ENCODE measurements at places on chromosomes 4 and X.

- no peak for DNase-seq
Observed at GRCh38 chr4:1669850-1670249, 14.3 kb downstream of the FAM53A start.

- no peak for DNase-seq
Observed at GRCh38 chrX:129693354-129693753, 38.6 kb upstream of the APLN start.

DNA sequence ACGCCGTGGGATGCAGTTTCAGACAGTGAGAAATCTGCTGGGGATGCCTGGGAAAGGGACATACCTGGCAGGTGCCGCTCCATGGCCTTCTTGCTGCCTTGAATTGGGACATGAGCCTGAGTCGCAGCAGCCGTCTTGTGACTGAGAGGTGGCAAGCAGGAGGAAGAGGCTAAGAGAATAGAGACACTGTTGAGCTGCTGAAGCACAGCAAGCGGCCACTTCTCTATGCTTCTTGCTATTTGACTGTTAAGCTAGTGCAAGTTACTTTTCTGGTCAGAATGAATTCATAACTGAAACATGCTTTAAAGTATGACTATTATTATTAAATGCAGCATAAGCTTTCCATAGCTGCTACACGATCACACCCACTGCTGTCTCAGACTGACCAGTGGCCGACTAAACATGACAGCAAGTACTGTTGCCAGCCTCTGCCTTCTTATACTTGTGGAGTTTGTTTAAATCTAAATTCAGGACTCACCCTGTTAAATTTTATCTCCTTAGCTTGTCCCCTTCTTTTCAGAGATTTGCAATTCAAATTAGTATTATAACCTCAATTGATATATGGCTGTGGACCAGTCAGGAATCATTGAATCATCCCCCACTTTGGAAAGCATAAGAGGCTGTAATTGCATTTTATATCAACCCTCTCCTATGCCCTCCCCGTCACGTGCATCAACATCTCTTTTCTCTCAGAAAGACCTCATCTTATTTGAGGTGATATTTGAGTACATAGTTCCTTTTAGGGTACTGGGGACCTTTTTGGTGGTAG is 24.8 kb upstream of the ACSL1 start:
- DNase-seq: no peak

- DNase-seq: no peak
Observed at GRCh38 chr4:79466621-79467020, 58.6 kb upstream of the GK2 start.

GRCh38 chr4:48153791-48154550 is 19.9 kb upstream of the TXK start:
- no peak for DNase-seq

DNA sequence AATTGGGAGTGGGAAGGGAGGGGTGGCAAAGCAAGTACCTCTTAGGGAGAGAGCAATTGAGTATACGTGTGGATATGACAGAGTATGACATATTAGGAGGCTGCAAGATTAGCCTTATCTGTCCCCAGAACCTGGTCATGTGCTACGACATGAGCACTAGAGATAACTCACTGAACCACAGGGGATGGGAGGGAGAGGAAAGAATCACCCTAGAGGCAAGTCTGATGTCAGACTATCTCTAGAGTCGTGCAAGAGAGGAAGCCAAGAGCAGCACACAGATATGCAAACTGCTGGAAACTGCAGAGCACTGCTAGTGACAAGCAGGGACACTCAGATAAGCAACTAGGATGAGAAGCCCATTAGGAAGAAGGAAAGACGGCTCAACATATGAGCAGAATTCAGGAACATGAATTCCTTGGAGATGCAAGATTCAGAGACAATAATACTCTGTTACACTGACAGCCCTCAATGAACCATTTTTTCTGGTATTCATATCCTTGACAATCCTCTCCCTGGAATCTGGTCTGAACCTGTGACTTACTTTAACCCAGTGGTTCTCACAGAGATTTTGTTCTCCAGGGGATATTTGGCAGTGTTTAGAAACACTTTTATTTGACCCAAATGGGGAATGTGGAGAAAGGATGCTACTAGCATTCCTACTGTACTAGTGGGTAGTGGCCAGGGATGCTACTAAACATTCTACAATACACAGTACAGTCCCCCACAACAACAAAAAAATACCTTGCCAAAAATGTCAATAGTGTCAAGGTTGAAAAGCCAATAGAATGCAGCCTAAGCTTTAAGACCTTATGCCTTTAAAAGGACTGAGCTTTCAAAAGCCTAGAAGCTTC is 84.0 kb upstream of the BMP2K start:
- no peak for DNase-seq
